ENCODE measurements at places on chromosomes 11 and 22. TPM values are rescaled to one million over a fixed set of nuclear protein-coding genes. Genes with fewer than 3 reads are reported as not detected.

DNA sequence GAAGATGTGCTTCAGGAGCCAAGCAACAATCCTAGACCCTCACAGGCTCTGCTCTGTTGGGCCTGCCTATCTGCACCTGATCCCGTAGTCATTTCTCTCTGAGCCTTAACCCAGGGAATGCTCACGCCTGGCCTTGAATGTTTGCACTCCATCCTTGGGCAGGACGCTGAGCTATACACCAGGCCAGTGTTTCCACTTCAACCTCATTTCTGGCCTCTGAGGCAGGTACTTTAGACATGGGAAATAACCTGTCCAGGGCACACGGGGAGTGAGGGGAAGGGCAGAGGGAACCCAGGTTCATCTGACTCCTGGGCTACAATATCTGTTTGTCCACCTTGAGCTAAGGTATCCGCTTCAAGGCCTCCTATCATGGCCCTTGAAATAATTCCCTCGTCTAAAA, 9.9 kb downstream of the RSPH14 start:
- peaks cover 50% of the 10 kb centered on the region for H3K27me3 ChIP-seq
- no peak overlapping the region for H3K4me3 ChIP-seq
- no peak overlapping the region for H3K27ac ChIP-seq
- no peak for DNase-seq
- H3K36me3 ChIP-seq = no peaks in the 10 kb centered on the region

DNA sequence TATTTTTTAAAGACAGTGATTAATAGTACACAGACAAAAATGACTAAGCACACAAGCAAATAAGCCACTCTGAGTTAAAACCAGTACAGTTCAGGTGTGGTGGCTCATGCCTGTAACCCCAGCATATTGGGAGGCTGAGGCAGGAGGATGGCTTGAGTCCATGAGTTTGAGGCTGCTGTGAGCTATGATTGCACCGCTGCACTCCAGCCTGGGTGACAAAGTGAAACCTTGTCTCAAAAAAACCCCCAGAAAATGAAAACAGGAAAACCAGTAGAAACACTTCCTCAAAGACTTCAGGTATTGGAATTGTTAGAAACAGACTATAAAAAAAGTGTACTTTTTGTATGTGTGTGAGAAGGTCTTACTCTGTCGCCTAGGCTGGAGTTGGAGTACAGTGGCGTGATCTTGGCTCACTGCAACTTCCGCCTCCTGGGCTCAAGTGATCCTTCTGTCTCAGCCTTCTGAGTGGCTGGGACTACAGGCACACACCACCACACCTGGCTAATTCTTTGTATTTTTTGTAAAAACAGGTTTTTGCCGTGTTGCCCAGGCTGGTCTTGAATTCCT, 33.0 kb downstream of the PPP6R2 start:
- H3K36me3 ChIP-seq = peaks cover 60% of the 10 kb centered on the region
- H3K4me1 ChIP-seq = no peaks in the 10 kb centered on the region
- no peak overlapping the region for H3K27ac ChIP-seq
- DNase-seq = no peak

DNA sequence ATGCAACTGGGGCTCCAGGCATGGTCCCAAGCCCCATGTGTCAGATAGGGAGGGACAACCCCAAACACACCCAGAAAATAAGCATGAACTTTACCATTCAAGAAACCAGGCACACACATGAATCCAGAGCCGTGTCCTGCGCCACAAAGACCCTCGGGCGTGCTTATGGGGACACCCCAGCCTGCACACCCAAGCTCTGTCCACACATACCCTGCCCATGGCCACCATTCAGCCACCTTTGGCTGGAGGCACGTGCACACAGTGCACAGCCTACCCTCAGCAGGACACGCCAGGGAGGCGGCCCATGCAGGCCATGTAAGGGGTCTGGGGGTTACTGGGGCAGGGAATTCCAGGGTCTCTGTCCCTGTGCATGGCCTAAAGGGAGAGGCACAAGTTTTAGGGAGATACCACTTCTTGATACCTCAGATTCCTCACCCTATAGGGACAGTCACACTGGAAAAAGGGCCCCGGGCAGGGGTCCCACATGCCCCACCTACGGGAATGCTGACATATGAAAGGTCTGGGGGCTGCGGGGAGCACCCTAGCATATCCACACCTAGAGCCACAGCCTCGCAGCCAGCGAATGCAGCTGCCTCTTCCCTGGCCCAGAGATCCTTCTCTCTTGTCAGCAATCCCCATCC, 20.6 kb downstream of the PACSIN2 start:
- peaks cover 8% of the 10 kb centered on the region for H3K4me1 ChIP-seq
- DNase-seq = no peak
- H3K27ac ChIP-seq = no peak overlapping the region
- H3K27me3 ChIP-seq = no peaks in the 10 kb centered on the region
- H3K36me3 ChIP-seq = no peaks in the 10 kb centered on the region
- no peak overlapping the region for H3K4me3 ChIP-seq

GRCh38 chr22:41369424-41369745, 12.4 kb upstream of the TEF start:
- peaks cover 15% of the 10 kb centered on the region for H3K4me1 ChIP-seq
- H3K36me3 ChIP-seq = no peaks in the 10 kb centered on the region
- H3K27me3 ChIP-seq = no peaks in the 10 kb centered on the region
- no peak overlapping the region for H3K27ac ChIP-seq
- no peak overlapping the region for H3K4me3 ChIP-seq

Gene MS4A13
- total RNA-seq = not detected

- no peak overlapping the region for H3K4me3 ChIP-seq
- H3K27me3 ChIP-seq = no peaks in the 10 kb centered on the region
- H3K27ac ChIP-seq = no peak overlapping the region
- DNase-seq = no peak
- H3K4me1 ChIP-seq = no peaks in the 10 kb centered on the region
Measured at GRCh38 chr11:131824771-131825170, 454.4 kb downstream of the NTM start.

DNA sequence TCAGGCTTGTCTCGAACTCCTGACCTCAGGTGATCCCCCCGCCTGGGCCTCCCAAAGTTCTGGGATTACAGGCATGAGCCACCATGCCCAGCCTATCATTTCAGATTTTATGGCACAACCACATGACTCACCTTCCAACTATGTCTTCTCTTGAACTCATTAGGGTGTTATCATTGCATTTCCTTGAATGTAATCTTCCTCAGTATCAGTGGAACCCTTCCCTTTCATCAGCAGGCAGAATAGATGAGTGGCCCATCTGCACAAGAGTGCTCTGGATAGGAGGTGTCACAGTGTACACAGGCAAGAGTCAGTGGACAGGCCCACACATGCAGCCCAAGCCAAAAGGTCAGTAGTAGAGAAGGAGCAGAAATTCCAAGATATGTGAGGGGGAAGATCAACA, 29.1 kb upstream of the AQP11 start:
- no peaks in the 10 kb centered on the region for H3K36me3 ChIP-seq
- no peak overlapping the region for H3K4me3 ChIP-seq
- peak; percentile 15 for DNase-seq
- H3K4me1 ChIP-seq = peaks cover 4% of the 10 kb centered on the region

DNA sequence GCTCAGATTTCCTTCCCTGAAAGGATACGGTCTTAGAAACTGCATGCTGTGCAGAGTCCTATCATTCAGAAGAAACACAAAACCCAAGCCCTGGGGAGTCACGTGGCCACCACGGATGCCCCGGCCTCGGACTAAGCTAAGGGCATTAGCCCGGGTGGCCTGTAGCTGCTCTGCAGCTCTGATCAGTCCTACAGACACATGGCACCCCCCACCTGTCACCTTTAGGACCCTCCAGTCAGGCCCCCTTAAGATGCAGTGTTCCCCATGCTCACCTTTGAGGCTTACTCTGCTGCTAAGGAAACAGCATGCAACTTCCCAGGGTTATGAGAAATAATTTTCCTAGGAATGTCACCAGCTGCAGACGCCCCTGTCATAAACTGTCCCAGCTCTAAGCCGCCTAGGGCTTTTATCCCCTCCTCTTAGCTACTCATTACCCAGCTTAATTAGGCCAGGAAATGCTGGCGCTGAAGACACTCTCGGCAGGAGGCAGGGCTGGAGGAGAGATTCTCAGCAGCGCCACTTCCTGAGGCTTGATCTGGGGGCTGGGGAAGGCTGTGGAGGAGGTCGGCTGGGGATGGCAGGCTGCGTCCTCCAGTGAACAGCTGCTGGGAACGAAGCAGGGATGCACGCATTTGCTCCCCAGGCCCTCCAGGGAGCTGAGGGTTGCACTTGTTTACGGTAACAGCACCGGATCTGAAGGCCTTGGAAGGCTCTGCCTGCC, 47.2 kb upstream of the ADA2 start:
- H3K27ac ChIP-seq = no peak overlapping the region
- no peak for DNase-seq
- no peak overlapping the region for H3K4me3 ChIP-seq
- no peaks in the 10 kb centered on the region for H3K4me1 ChIP-seq
- peaks cover 33% of the 10 kb centered on the region for H3K27me3 ChIP-seq

Gene B4GALNT4
- total RNA-seq = 37.1 TPM

- no peaks in the 10 kb centered on the region for H3K36me3 ChIP-seq
- no peak overlapping the region for H3K4me3 ChIP-seq
- no peaks in the 10 kb centered on the region for H3K27me3 ChIP-seq
- no peak overlapping the region for H3K27ac ChIP-seq
- H3K4me1 ChIP-seq = no peaks in the 10 kb centered on the region
Measured at GRCh38 chr11:94705419-94705818, 62.7 kb upstream of the AMOTL1 start.

GRCh38 chr11:122412581-122412980, 242.9 kb upstream of the UBASH3B start:
- H3K36me3 ChIP-seq = no peaks in the 10 kb centered on the region
- no peak overlapping the region for H3K27ac ChIP-seq
- DNase-seq = no peak
- no peaks in the 10 kb centered on the region for H3K27me3 ChIP-seq
- H3K4me3 ChIP-seq = no peak overlapping the region

DNA sequence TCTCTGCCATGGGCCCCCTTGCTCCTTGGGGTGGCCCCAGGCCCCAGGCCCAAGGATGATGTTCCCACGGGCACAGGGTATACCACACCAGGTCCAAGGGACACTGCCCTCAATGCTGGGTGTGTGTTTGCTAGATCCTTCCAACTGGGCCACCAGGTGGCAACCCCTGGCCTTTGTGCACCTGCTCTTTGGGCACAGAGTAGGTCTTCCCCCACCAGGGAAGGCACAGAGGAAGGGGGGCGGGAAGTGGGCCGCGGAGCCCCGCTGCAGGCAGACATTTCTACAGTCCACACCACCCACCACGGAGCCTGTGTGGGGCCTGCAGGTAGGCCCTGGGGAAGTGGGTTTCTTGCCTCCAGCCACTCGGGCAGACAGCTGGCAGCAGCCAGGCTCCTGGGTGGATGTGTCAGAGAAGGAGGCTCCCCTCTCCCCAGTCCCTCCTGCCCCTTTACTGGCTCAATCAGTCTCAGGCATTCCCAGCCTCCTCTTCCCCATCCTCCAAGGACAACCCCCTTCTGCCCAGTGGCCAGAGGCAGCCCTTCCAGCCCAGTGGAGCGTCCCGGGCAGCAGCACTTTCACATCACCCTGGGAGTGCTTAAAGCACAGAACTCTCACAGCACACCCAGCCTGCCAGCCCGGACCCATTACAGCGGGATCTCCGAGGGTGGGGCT, 21.6 kb downstream of the MAFF start:
- no peaks in the 10 kb centered on the region for H3K27me3 ChIP-seq
- H3K4me1 ChIP-seq = no peaks in the 10 kb centered on the region
- DNase-seq = no peak

Gene GGTLC3
- total RNA-seq = not detected

Gene INSC
- total RNA-seq = not detected

Gene RIMBP3B
- 0.55 TPM for total RNA-seq

DNA sequence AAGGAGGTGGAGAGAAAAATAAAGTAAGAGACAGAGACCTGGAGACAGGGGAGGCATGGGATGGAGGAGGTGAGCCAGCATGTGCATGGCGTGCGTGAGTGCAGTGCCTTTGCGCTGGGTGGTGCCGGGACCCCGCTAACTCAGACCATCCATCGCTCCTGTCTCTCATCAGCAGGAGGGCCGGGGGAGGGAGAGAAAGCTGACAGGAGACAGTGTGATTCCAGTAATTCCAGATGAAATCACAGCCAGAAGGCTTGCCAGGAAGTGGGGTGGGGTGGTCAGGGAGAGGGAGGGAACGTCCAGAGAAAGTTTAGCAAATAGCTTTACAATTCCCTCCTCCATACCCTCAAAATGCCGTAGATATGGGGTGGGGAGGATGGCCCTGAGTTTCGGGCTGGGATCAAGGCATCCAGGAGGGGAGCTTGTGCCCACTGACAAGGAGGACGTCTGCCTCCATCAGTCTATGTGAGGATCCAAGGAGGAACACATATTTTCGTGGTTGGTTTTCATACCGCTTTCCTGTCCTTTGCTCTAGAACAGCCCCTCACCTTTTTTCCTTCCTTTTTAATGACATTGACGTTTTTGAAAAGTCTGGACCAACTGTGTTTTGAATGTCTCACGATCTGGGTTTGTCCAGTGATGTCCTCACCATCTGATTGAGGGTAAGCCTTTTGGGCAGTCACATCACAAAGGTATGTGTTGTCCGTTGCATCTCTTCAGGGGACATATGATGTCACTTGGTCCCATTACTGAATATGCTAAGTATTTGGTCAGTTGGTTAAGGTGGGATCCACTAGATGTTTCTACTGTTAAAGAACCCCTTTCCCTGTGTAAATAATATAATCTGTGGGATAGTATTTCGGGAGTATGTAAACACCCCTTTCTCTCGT, 567.3 kb downstream of the MIAT start:
- H3K36me3 ChIP-seq = no peaks in the 10 kb centered on the region
- no peaks in the 10 kb centered on the region for H3K27me3 ChIP-seq
- H3K4me3 ChIP-seq = no peak overlapping the region
- DNase-seq = no peak
- no peaks in the 10 kb centered on the region for H3K4me1 ChIP-seq

Gene RAB36
- 0.09 TPM for total RNA-seq

- DNase-seq = no peak
- H3K27me3 ChIP-seq = no peaks in the 10 kb centered on the region
- H3K4me1 ChIP-seq = no peaks in the 10 kb centered on the region
Measured at GRCh38 chr11:127825183-127825582, 762.2 kb downstream of the ETS1 start.

DNA sequence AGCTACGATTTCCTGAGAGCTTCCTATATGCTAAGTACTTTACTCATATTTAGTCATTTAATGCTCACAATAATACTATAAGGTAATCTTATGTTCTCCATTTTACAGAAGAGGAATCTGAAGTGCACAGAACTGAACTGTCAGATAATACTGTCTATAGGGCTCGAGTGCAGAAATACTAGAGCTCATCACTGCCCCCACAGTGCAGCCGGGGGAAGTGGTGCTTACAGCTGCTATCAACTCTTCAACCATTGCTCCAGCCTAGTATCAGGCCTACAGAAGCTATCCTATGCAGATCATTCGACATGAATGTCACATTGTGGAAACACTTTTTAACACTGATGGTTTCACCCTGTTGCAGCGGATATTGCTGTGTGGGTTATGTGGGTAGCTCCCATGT, 929.9 kb downstream of the NTM start:
- H3K4me1 ChIP-seq = no peaks in the 10 kb centered on the region
- H3K4me3 ChIP-seq = no peak overlapping the region
- H3K27ac ChIP-seq = no peak overlapping the region
- no peaks in the 10 kb centered on the region for H3K36me3 ChIP-seq
- no peak for DNase-seq

Gene THRSP
- 0.31 TPM for total RNA-seq

Gene VWA5A
- 5.6 TPM for total RNA-seq
